HFFc6 (cell line): ENCODE measurements at places on chromosomes 11 and 22. TPM values are rescaled to one million over a fixed set of nuclear protein-coding genes. Genes with fewer than 3 reads are reported as not detected.

OR8D1 gene
- total RNA-seq = not detected in 3 replicates

GRCh38 chr11:106466521-106467080 lies 389.1 kb downstream of the AASDHPPT start:
- peaks cover 4% of the 10 kb centered on the region; the same call in 1 of the 2 replicates for H3K36me3 ChIP-seq
- peak overlapping the region; percentile 43 for H3K4me3 ChIP-seq

POU2AF2 gene
- not detected in 3 replicates for total RNA-seq

INSC gene
- total RNA-seq = 0.14 and 0.39 TPM in 2 replicates

DNA sequence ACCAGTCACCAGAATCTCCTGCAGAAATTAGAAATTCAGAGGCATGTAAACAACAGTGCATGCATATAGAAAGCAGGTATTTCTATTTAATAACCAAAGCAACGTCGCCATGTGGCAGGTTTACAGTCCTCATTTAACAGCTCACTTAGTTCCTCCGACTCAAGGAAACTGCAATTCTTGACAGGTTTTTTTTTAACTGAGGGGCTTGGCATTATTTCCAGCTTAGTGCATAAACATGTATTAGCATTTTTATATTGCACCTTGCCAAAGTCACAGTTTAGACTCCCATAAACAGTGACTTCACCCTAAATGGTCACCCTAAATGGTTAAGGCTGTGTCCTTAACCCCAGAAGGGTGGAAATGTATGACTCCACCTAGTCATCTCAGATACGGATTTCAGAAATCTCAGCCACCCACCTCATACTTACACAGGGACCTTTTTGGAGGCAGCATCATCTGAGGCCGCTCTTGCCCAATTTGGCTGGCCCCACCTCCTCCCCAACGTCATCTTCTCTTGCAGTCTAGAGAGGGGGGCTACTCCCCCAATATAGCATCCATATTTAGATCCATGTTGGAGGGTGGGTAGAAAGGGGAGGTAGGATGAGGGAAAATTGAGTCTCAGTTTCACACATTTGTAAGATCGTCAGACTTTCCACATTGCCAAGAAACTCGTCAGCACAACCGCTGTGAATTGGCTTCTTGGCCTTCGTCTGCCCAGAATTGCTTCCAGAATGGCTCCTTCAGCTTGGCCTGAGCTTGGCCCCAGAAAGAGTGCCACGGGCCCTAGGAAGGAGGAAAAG lies 31.8 kb upstream of the SLC35C1 start:
- peaks cover 37% of the 10 kb centered on the region for H3K27me3 ChIP-seq
- no peak overlapping the region for H3K4me3 ChIP-seq
- no peak overlapping the region for H3K27ac ChIP-seq
- H3K36me3 ChIP-seq = no peaks in the 10 kb centered on the region
- DNase-seq = no peak

- peaks cover 3% of the 10 kb centered on the region; the same call in 1 of the 2 replicates for H3K27me3 ChIP-seq
- H3K36me3 ChIP-seq = no peaks in the 10 kb centered on the region
- no peak within 1 kb of the TSS for H3K4me3 ChIP-seq
- no peak within 1 kb of the TSS for H3K27ac ChIP-seq
- no peaks in the 10 kb centered on the region for H3K4me1 ChIP-seq
- no peak for DNase-seq
Measured at GRCh38 chr11:101583251-101584128, at the start of gene TRPC6. TSS of gene TRPC6 (minus strand) at chr11:101584007. CDS start at chr11:101583503, 504 bp downstream.

DNA sequence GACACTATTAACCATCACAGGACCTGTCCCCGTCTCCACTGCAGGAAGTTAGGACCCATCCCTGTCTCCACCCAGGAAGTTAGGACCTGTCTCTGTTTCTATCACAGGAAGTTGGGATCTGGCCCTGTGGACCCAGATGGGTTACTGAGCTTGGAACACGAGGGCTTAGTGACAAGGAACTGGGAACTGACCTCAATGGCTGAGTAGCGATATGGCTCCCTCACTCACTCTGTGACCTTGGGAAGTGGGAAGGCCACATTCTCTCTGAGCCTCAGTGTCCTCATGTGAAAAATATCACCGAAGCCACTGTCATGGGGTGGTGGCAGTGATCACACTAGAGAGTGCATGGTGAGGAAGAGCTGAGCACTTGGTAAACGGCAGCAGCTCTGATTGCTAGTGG lies 59.4 kb downstream of the FBLN1 start:
- H3K4me3 ChIP-seq = no peak overlapping the region
- peaks cover 31% of the 10 kb centered on the region for H3K27me3 ChIP-seq
- H3K36me3 ChIP-seq = peaks cover 76% of the 10 kb centered on the region
- no peak for DNase-seq
- H3K27ac ChIP-seq = no peak overlapping the region

DNA sequence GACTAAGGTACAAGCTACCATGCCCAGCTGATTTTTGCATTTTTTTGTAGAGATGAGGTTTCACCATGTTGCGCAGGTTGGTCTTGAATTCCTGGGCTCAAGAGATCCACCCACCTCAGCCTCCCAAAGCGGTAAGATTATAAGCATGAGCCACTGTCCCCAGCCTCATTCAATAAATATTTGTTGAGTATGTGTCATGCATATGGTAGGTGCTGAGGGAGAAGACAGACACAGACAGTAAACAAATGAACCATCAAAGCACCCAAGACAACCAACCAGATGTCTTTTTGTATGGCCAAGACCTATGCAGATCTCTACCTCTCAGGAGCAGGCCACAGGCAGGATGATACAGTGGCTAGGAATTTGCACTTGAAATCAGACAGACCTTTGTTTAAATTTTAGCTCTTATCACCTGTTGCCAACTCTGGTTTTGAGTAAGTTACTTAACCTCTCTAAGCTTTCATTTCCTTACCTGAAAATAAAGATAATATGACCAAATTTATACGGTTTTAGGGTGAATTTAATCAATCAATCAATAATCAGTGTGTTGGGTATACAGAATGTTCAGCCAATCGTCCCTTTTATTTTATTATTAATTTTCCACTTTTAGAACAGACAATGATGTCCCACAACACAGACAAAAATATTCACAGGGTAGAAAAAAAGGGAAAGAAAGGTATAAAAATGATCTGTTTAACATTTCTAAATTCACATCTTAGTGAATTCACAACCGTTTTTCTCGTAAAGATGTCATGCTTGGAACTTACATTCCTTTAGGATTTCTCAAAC lies 128.2 kb downstream of the SGSM3 start:
- peaks cover 51% of the 10 kb centered on the region for H3K4me1 ChIP-seq
- DNase-seq = peak; percentile 95
- H3K4me3 ChIP-seq = peak overlapping the region; percentile 70
- peak overlapping the region; percentile 86 for H3K27ac ChIP-seq
- peaks cover 2% of the 10 kb centered on the region for H3K27me3 ChIP-seq

DNA sequence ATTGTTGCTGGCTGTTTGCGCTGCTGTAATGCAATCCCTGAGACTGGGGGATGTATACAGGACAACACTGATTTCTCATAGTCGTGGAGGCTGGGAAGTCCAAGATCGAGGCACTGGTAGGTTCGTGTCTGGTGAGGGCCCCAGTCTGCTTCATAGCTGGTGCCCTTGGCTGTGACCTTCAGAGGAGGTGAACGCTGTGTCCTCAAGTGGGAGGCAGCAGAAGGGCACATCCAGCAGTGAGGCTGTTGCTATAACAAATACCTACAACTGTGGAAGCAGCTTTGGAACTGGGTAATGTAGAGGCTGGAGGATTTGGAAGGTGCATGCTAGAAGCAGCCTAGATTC lies 21.3 kb downstream of the KRTAP5-5 start:
- no peak for DNase-seq
- H3K27ac ChIP-seq = no peak overlapping the region
- peaks cover 40% of the 10 kb centered on the region for H3K27me3 ChIP-seq
- no peak overlapping the region for H3K4me3 ChIP-seq

DNA sequence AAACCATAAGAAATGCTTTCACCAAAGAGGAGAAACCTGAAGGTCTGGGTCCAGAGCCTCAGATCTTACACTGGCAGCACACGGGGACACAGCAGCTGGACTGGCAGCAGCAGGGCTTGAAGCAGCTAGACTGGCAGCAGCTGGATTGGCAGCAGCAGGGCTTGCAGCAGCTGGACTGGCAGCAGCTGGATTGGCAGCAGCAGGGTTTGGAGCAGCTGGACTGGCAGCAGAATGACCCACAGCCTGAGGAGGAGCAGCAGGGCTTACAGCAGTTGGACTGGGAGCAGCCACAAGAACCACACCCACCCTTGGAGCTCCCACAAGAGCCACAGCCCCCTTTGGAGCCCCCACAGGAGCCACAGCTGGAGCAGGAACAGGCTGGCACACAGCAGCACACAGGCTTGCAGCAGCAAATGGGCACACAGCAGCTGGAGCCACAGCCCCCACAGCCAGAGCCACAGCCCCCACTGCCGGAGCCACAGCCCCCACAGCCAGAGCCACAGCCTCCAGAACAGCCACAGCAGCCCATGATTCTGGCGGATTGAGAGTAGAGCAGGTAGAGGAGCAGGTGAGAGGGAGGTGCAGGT lies at the start of gene KRTAP5-11:
TSS of gene KRTAP5-11 (minus strand) at position 567 of the 587 bp plus-strand sequence. CDS start at position 529, 38 bp downstream.
- no peak within 1 kb of the TSS for H3K4me3 ChIP-seq
- H3K36me3 ChIP-seq = no peaks in the 10 kb centered on the region
- H3K27me3 ChIP-seq = peaks cover 21% of the 10 kb centered on the region
- no peak within 1 kb of the TSS for H3K27ac ChIP-seq
- DNase-seq = no peak
- peaks cover 21% of the 10 kb centered on the region for H3K4me1 ChIP-seq

GRCh38 chr11:124202951-124203350 lies 19.8 kb downstream of the OR10D3 start:
- no peak overlapping the region for H3K27ac ChIP-seq
- no peaks in the 10 kb centered on the region for H3K4me1 ChIP-seq
- no peaks in the 10 kb centered on the region for H3K36me3 ChIP-seq
- DNase-seq = no peak
